Stimulated activated CD4-positive, alpha-beta T cell treated with anti-CD3 and anti-CD28 coated beads, Interleukin-2, amount 100 ng/mL, for 48 hours (primary cell): ENCODE measurements at places on chromosomes 13 and 19.

DNA sequence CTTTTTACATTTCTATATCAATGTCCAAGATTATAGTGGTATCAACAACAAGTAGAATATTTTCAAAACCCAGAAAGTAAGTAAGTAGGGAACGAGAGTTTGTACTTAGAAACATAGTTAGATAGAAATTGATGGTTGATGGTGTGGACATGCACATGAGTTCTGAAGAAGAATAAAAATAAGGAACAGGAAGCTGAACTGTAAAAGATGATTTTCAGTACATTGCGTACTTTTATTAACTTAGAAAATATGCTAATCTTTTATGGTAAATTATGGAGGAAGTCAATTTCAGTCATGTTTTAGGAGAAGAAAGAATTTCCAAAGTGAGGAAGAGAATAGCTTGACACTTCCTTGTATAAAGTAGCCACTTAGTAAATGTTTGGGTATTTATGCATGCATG is 12.3 kb upstream of the GPR18 start:
- no peak for DNase-seq

DNA sequence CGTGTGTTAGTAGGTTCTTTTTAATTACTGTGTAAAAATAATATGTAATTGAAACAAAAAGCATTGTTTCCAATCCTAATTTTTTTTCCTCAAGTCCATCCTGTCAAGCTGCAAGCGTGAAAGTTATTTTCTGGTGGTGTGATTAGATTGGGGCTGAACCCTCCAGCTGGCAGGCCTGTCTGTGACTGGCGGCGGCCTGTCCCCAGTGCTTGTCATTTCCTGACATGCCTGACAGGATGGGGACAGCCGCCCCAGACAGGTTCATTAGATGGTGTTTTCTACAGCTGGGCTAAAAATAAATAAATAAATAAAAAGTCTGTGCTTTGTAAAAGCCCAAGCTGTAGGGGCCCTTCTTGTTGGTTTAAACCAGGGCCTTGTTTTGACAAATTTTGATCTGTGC is 53.7 kb upstream of the MAB21L1 start:
- no peak for DNase-seq

DNA sequence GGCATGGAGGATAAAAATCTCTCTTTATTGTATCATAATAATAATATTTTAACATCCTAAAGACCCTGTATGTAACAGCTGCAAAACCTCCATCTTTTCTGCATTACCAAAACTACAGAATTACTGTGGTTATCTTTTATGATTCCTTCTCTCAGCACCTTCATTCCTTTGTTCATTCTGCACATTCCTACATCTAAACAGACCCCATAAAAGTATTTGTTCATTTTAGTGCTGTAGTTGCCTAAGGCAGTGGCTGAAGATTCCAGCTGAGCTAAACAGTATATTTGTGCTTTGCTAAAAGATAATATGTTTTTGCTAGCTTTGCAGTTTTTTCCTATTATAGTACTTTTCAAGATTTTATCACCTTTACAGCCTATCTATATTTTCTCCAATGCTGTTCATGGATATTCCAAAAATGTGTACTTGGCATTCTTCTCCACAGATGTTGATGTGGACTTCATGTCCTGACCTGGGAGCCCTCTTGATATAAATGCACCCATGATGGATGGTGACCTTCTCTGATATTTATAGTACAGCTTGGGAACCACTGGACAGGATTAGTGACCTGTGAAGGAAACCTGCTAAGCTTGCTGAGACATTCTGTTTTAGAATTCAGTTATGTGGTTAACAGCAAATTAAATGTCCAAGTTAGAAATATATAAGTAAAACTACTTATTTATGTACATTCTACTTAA is 2832.9 kb upstream of the PCDH20 start:
- DNase-seq: no peak

DNA sequence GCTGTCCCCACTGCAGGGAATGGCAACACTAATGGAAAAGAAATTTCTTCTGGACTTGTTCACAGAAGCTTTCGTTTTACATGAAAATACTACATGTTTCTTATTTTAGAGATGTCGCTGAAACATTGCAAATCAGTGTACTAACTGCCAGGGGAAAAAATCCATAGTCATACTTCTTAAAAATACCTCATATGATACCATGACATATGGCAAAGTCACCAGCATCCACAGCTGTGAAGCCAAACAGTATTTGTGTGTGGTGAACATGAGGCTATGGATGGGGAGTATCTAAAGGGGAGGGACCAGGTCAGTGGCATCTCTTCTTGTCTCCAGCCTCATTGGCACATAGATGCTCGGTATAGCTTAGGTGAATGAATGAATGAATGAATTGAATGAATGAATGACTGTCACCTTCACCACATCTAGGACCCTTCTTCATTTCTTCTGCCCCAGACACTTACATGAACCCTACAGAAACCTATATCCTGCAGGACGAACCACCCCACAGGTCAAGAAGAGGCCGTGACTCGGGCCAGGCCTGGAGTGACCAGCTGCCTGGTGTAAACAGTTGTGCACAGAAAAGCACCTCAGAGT is 14.6 kb upstream of the CD33 start:
- DNase-seq: no peak

DNA sequence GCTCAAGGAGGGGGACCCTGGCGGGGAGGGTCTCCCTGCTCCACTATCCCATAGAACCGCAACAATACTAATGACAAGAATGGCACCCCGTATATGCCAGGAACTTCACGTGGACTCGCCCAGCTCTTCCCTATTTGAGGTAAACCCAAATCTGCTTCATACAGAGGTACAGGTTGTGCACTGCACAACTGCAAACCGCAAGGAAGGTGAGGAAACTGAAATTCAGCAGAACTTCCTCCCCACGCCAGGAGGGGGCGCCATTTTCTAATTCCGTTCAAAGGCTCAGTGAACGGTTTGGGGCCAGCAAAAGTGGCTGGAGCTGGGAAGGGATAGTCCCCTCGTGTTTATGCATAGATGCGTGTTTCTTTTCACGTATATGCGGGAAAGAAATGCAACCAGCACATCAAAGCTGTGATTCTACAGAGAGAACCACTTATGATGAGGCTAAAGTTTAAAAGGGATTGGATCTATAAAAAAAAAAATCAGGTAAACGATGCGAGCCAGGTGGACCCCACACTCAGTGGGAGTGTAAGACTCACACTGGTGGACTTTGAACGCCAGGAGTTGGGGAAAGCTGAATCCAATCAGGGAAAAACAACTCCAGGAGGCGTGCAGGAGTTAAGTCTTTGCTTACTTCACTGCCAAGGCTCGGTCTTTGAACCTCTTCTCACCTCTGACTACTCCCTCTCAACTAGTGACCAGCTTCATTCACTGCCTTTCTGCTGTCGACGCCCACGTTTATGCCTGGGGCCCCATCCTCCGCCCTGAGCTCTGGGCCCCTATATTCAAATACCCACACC is 20.3 kb downstream of the C19orf81 start:
- peak; percentile 45 for DNase-seq
